Natural killer cell treated with Interleukin-12 subunit alpha and Interleukin-12 subunit beta and Interleukin-15 and Interleukin-18, amount 100 ng/mL, for 72 hours (primary cell): ENCODE measurements at places on chromosomes 1 and 21. TPM values are rescaled to one million over a fixed set of nuclear protein-coding genes. Genes with fewer than 3 reads are reported as not detected.

DNA sequence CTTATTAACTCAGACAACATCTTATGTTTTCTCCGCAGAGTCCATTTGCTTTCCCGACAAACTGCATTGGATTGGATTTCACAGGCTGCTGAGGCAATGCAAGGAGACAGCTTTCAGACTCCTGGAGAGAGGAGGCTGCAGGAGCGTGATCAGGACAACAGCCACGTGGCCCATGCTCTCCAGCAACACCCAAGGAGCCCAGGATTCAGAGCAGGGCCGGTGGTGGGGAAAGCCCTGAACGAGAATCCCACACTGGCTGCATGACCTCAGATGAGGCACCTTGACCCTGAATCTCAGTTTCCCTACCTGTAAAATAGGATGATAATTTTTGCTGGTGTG, 78.3 kb upstream of the NFASC start:
- DNase-seq, result no peak

DNA sequence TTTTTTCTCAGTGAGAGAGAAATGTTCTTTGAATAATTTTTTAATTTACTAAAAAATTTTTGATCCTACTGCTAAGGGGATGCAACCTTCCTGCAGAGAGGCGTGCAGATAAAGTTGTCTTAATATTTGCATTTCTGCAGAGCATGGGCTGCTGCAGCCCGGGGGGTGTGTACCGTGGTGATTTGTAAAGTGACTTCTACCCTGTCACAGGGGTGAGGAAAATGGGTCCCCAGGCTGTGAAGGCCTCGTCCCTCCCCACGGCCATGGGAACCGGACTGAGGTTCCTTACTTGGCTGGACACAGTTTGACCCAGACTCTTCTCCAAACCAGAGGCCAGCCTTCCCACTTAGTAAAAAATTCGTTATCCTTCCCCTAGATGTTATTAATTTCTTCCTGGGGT, 9.5 kb upstream of the C1orf174 start:
- DNase-seq, result no peak

GRCh38 chr1:33455539-33456501, 16.6 kb upstream of the ZSCAN20 start:
- DNase-seq, result no peak

- DNase-seq, result no peak
Observed at GRCh38 chr21:35325953-35326352, 276.9 kb upstream of the RUNX1 start.

- peak; percentile 99 for DNase-seq
Observed at GRCh38 chr1:62436466-62437272, at the start of gene USP1. TSS of gene USP1 (plus strand) at chr1:62437049. CDS start at chr1:62439868, 2,819 bp downstream.

DNA sequence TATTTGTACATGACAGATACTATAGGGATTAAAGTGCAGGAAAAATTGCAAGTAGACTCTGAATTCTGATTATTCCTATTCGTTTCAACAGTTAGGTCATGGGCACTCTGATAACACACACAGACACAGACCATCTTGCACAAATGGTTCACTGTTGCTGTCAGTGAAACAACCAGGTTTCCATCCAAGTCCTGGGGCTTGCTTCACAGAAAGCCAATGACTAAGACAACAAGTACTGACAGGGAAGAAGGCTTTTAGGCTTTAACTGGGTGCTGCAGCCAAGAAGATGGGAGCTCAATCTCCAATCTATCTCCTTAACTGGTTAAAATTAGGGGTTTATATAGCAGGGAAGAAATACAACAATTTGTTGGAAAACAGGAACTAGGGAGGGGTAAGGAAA, 57.6 kb downstream of the RIMS3 start:
- no peak for DNase-seq

GRCh38 chr1:158728510-158729225, 8.1 kb upstream of the OR6K3 start:
- DNase-seq, result no peak

DNA sequence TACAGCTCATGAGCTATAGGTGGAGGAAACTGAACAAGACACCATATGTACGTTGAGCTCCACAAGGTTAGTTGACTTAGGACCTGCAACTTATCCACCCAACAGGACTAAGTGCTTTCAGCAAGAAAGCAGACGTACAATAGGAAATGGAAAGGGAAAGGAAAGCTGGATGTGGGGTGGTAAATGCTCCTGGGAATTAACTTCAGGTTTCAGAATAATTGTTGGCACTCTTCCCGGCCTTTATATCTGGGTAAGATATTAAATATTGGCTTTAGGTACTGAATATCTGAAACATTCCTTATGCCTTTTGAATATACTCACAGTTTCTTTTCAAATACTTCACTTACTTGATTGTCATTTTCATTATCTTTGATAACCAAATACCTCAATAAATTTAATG, 36.3 kb downstream of the GLMN start:
- DNase-seq, result no peak

- peak; percentile 53 for DNase-seq
Observed at GRCh38 chr21:44071359-44072104, 35.7 kb upstream of the PWP2 start.

DNA sequence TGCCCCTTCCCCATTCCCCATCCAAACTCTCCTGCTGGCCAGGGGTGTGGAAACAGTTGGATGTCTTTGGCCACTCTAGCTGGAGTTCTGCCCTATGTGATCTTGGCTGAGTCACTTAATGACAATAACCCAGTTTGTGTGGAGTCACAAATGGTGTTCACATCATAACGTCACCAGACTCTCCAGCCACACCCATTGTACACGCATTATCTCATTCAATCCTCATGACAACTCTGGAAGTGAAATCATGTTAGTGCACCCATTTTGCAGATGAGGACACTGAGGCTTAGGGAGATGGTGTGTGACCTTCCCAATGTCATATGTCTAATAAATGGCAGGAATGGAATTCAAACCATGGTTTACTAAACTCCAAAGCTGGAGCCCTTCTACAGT, 1.2 kb upstream of the CDA start:
- no peak for DNase-seq

GRCh38 chr1:65105596-65105995, 42.4 kb upstream of the AK4 start:
- no peak for DNase-seq

DNA sequence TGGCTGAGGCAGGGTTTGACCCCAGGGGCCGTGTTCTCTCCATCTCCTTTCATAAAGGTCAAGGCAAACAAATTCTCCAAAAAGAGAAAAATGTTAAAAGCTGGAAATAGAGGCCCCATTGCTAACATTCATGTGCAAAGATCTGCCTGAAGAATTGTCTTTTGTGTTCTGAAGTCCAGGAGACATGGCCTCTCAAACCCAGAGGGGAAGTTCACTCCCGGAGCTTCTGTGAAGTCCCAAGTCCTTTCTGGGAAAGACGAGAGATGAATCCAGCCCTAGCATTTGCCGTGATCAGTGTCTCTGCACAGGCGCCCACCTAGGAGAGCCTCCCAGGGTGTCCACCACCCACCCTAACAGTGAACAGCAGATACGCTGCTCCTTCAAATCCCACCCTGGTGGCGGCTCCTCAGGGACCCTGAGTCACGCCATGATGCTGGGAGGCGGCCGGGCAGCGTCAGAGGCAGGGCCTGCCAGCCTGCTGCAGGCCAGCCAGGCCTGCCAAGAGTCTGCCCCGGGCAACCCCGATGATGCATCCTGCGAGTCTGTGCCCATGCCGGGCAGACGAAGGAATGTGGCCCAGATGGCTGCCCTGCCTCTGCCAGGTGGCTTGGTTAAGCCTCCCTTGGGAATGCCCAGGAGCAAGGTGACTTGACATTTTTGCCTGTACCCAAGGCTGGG, 5.2 kb upstream of the C2CD2 start:
- DNase-seq, result peak; percentile 18

DNA sequence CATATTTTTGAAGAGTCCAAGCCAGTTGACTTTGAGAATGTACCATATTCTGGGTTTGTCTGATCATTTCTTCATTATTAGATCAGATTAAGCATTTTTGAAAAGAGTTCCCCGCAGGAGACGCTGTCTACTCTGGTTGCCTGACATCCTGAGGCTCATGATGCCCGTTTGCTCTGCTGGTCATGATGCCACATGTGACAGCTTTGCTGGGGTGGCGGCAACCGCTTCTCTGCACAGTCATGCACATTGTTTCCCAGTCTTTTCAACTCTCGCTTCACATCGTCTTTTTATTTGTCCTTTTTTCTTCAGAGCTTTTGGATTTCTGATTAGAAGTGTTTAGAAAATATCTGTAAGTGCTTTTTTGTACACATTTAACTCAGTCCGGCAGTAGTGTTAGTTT, 90.7 kb downstream of the ST6GALNAC5 start:
- DNase-seq, result no peak

SDC3 gene
- total RNA-seq, result 0.11 TPM

PCSK9 gene
- not detected for total RNA-seq

TRIM45 gene
- 0.86 TPM for total RNA-seq

CACNA1E gene
- 0.08 TPM for total RNA-seq
